ENCODE measurements at places on chromosomes 6 and 20.
A peak's percentile ranks its signal among the peaks of the same experiment; 100 is the strongest.

GRCh38 chr6:137763886-137764285 lies 103.2 kb upstream of the TNFAIP3 start:
- no peak for DNase-seq

DNA sequence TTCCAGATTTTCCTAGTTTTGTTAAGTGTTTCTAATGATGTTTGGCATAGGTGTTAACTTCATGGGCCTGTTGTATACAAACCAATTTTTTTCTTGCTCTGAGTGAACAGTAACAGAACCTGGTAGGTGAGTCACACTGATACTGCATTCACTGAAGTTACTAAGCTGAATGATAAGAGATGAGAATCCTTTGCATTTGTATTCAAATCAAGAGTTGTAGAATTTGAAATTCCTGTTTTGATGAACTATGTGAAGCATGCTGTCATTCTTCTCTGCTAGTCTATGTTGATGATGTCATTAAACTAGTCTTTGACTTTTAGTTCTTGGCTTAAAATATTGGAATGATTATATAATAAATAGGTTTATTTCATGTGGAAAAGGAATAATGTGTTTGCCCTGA lies 37.9 kb downstream of the PTPRA start:
- DNase-seq = no peak

DNA sequence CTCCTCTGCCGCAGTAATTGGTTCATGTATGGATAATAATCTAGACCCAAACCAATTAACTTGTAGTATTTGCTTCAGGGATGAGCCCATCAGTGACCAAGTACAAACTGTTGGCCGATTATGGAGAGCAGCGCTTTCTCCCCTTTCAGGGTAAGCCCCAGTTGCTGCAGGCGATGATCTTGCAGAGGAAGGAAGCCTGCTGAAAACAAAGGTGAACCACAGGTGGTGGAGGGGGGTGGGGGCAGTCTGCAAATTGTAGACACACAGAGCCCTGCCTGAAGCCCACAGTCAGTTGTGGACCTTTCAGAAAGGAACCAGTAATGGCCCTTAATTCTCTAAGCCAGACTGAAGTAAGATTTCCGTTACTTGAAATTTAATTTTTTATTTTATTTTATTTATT lies 167.9 kb upstream of the JARID2 start:
- peak; percentile 54 for DNase-seq

DNA sequence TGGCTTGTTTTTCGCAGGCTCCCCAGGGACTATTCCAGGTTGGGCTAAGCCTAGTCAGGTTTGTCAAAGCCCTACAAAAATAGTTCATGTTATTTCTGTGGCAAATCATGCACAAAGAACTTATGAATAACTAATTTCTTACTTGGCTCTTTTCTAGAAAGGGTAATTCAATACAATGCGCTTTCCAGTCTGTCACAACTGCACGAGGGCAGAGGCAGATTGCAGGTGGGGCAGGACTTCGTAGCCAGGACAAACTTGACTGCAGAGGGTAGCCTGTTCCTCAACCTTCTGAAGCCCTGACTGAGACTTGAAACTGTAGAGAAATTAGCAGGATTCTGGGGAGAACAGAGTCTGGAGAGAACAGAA lies 253.5 kb downstream of the QKI start:
- DNase-seq = no peak

DNA sequence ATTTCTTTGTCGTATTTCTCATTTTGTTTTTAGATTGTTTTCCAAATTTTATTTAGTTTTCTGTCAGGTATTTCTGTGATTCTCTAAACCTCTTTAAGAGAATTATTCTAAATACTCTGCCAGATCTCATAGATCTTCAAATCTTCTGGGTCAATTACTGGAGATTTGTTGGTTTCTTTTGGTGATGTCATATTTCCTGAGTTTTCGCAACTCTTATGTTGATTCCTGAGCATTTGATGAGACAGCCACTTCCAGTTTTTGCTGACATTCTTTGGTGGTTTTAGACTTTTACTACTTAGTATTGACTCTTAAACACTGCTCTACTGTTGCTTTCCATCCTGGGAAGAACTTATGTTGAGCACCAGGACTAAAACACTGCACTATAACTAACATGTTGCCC lies 21.9 kb downstream of the ADGB start:
- no peak for DNase-seq

DNA sequence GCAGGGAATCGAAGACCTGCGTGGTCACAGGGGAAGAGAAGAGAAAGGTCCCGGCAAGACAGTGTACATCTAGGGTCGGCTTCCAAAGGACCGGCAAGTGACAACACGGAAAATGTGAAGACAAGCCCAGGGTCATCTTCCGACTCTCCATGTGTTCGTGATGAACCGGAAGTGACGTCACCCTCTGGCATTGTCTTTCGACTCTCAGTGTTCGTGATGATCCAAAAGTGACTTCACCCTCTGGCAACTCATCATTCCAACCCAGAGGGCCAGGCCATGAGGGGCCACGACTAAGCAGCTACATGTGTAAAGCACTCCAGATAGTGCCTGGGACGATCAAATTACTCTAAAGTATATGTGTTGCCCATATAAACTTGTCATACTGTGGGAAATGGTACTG lies 290.8 kb downstream of the THBS2 start:
- DNase-seq = no peak

- no peak for DNase-seq
These were observed 48.6 kb downstream of the KDM1B start for GRCh38 chr6:18203786-18204185.

- DNase-seq = no peak
These were observed 221.9 kb downstream of the ADGRG6 start for GRCh38 chr6:142523515-142524375.

DNA sequence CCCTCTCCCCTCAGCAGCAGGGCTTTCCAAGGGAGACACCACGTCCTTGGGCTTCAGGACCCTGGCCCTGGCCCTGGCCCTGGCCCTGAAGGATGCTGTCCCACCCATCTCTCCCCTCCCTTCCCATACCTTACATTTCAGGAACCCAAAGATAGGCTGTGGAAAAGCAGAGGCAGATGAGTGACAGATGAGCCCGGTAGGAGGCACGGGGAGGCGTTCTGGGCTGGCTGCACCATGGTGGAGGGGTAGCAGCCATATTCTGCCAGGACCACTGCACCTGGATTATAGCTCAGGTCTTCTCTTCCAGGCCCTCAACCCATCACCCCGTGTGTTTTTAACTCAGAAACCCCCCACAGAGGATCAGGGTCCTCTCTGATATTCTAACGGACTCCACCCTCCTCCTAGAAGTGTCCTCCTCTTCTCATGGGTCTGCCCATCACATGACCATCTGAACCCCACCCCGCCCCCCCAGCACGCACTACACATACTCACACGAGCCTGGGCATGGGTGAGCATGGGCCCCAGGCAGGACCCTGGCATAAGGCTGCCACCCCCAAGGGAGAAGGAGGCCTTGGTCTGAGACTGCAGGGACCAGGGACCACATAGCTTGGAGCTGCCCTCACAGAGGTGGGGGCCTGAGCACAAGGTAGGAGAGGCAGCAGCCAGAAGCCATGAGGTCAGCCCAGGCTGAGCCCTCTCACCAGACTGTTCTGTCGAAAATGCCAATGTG lies 220.8 kb upstream of the CDH4 start:
- no peak for DNase-seq

DNA sequence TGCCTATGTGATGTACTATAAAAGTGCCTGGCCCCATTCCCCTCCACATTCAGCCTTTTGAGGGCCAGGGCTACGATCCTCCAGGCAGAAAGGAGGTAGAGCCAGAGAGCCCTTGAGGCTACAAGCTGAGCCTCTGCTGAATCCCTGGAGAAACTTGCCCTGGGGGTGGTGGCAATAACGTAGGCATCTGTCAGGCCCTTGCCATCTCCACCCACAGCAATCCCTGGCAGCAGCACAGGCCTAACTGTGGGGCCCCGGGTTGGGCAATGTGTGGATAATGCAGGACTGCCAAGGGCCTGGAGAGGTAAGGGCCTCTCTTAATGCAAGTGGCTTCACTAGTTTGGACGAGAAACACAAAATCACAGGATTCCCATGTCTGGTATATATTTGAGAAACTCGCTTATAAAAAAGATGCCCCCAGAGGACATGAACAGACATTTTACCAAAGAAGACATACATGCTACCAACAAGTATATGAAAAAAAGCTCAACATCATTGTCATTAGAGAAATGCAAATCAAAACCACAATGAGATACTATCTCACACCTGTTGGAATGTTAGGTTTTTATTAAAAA lies 99.0 kb downstream of the QRSL1 start:
- no peak for DNase-seq

DNA sequence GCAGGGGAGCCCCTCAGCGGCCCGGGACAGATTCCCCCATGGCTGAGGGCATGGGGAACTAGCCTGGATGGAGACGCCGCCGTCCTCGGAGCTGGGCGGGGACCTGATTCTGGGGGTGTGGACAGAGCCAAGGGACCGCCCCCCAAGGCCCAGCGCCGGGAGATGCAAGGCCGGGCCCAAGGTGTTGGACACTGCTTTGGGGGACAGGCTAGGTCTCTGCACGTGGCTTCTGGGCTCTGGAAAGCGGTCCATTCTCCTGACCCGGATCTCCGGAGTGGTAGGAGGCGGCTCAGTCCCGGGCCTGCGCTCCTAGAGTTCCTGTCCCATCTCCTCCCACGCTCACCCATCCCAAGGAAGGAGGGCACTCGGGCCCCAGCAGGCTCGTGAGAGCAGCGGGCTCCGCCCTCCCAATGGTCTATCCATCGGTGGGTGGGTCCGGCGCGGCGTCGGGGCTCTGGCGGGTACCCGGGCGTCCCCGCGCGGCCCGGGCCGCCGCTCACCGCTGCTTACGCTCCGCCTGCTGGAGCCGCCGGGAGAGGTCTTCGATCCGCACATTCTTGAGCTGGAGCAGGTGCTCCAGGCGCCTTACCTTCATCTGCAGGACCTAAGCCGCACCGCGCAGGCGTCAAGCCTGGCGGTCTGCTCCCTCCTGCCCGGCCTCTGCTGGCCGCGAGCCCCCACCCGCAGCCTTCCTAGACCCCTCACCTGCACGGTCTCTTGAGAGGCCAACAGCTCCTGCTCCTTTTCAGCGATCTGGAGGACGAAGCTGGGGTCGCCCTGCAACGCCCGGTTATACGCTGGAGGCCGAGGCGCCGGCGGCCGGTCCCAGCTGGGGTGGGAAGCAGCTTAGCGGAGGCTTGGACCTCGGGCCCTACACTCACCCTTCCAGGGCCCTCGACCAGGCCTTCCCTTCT lies 3.3 kb downstream of the SPEF1 start:
- peak; percentile 47 for DNase-seq

DNA sequence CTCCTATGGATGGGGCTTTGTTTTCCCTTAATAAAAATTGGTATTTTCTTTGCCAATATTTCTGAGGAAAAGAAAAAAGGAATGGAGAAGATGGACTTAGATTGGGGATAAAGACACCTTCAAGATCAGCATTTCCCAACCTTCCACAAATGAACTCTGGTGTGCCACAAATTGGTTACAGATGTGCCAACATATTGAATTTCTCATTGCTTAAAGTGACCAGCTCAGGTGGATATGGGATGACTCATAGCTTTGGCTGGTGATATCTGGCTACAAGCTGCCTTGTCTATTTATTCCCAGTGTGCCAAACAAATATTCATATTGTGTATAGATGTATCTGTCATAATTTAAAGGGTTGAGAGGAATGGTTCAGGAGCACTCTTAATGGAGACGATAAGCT lies 32.5 kb downstream of the THEMIS start:
- DNase-seq = no peak

GRCh38 chr20:50368813-50369224 lies 141.4 kb upstream of the PTPN1 start:
- no peak for DNase-seq

DNA sequence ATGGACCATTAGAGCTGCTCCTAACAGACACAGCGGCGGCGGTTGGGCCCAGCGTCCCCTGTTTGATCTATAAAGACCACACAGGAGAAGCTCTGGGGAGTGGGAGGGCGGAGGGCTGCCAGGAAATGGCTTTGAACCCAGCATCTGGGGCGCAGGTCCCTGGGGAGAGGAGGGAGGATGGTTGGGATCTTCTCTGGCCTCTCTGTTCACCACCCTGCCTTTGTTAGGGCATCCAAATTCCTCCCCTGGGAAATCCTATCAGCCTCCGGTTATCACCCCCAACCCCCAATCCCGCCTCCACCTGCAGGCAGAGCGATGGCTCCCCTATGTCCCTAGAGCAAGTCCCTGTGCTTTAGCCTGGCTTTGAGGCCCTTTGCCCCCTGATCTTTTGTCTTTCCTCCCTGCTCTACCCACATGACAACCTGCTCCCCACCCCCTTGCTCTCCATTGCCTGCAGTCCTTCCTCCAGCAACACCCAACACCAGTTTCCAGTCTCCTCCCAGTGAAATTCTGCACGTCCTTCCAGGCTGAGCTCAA lies 7.1 kb downstream of the XKR7 start:
- DNase-seq = peak; percentile 52

GRCh38 chr6:143232849-143233248 lies 172.2 kb downstream of the AIG1 start:
- peak; percentile 21 for DNase-seq

GRCh38 chr20:60354024-60354580 lies 395.9 kb downstream of the CDH26 start:
- no peak for DNase-seq

GRCh38 chr6:74578339-74578738 lies 627.5 kb downstream of the COL12A1 start:
- no peak for DNase-seq

GRCh38 chr6:46312654-46313053 lies 141.9 kb upstream of the ENPP5 start:
- no peak for DNase-seq

DNA sequence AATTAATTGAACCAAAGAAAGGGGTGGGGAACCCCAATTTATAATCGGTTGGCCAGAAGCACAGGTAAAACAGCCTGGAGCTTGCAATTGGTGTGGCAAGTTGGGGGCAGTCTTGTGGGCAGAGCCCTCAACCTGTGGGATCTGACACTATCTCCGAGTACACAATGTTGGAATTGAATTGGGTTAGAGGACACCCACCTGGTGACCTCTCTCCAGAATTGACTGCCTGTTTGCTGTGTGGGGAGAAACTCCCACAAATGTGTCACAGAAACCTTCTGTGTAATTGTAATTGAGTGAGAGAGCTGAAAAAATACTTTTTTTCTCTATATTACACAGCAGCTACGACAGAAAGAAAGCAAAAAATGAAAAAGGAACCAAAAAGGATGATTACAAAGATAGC lies 53.0 kb upstream of the FAM83C start:
- DNase-seq = no peak

DNA sequence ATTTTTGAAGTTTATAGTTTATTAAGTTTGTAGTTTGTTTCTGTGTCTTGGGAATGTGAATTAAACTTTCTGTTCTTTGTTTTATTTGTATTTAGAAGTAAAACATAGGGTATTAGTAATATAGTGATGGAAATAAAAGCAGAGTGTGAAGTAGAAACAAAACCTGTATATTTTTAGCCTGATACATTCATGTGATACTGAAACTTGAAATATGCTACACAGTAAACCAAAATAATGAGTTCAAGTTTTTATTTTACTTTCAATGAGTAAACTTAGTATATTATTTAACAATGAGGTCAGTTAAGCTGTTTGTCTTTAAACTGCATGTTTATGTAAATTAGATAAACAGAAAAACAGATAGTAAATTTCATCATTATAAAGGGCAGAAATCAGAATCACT lies 1592.6 kb downstream of the GRIK2 start:
- no peak for DNase-seq

GRCh38 chr6:133701633-133702331 lies 187.1 kb upstream of the TCF21 start:
- DNase-seq = no peak

GRCh38 chr6:36676141-36677058 lies 2.1 kb upstream of the CDKN1A start:
- peak; percentile 21 for DNase-seq
